ENCODE measurements at places on chromosomes 4 and X.

DNA sequence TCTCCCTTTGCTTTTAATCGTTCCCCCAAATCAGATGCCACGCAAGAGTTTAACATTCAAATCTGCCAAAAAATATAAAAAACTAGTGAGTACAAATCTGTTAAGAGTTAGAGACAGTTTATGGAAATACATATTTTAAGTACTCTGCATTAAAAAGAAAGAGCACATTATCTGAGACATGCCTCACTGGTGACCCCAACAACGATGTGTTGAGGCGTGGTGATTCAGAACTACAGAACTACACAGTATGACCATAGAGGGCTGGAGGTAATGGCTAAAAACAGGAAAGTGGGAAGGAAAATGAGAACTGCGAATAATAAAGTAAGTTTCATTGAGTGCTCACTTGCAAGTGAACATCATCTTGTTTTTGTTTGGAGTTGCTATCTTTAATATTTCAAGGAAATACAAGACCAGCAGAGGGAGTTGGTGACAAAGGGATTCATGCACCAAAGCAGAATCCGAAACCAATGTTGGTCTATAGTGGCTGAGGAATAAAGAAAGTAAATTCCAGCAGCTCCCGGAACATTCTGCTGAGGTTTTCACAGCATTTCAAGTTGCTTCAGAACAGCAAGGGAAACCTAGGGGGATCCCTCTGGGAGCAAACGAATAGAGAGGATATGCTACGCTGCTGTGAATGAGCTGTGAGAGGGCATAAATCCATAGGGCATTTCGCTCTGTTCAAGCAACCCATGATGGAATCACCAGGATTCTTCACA is 92.2 kb downstream of the DCHS2 start:
- peak; percentile 27 for DNase-seq

- no peak for DNase-seq
Observed at GRCh38 chrX:46912603-46913491, 626 bp downstream of the JADE3 start.

GRCh38 chr4:38802561-38803355 is 1.8 kb downstream of the TLR1 start:
- no peak for DNase-seq

DNA sequence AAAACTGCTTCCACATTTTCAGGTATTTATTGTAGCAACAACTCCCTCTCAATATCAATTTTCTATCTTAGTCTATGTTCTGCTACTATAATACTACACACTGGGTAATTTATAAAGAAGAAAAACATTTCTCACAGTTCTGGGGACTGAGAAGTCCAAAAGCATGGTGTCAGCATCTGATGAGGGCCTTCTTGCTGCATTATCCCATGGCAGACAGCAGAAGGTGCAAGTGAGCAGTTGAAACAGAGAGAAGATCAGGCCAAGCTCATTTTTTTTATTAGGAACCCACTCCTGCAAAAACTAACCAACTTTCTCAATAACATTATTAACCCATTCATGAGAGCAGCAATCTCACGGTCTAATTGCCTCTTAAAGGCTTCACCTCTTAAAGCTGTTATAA is 376.0 kb downstream of the RAB28 start:
- no peak for DNase-seq

- DNase-seq: no peak
Observed at GRCh38 chrX:9855561-9856283, 69.5 kb downstream of the SHROOM2 start.

- DNase-seq: no peak
Observed at GRCh38 chrX:77966361-77966760, 3.1 kb downstream of the PGAM4 start.

GRCh38 chr4:150855981-150856510 is 159.0 kb downstream of the LRBA start:
- DNase-seq: no peak

DNA sequence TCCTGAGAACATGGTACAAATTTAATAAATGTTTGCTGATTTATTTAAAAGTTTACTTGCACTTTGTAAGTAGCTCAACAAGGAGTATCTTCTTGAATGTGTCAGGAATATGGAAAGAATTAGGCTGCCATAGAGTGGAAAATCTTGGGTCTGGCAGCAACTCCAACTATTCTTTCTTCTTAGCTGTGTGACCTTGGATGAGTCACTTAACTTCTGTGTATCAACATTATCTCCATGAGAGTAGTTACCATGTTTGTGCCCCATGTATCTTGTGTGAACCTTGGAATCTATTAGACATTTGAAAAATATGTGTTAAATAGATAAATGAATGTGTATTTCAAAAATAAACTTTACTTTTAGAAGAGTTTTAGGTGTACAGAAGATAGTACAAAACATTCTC is 348.8 kb downstream of the GBA3 start:
- no peak for DNase-seq

GRCh38 chrX:13064599-13065143 is 20.3 kb upstream of the FAM9C start:
- DNase-seq: peak; percentile 82

DNA sequence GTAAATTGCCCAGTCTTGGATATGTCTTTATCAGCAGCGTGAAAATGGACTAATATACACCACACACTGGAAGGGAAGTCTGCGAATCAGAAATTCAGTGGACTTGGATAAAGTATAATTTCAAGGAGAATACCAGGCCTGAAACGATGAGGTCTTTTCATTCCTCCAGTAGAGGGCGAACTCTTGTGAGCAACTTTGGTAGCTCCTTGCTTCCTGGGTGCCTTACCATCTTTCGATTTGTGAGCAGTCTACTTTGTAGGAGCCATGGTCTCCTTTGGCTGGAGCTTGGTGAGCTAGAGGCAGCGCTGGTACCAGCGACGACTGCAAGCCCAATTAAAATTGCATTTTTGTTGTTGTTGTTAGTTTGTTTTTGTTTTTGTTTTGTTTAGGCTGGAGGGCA is 791.9 kb downstream of the FAT4 start:
- no peak for DNase-seq

DNA sequence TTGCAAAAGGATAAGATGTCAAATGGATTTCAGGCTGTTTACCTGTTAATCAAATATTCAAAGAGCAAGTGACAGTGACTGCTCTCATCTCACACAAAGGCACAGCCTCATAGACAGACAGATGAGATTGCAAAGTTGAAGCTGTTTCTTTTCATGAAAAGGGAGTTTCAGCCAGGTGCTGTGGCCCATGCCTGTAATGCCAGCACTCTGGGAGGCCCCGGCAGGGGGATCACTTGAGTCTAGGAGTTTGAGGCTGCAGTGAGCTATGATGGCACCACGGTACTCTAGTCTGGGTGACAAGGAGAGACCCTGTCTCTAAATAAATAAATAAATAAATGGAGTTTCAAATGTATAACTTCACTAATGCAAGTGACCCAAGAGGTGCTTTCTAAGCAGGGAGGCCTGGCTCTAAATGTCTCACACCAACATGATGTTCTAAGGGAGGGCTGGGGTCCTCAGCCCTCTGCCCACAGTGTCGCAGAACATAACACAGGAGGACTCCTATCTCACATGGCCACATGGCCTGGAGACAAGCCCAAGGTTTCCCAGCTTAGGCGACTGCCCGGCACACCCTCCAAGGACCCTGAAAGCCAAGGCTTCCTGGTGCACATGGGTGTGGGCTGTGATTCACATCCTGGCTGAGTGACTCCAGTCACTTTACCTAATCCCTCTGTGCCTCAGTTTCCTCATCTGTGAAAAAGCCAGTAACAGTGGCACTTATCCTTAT is 26.8 kb downstream of the PPP2R2C start:
- DNase-seq: no peak

DNA sequence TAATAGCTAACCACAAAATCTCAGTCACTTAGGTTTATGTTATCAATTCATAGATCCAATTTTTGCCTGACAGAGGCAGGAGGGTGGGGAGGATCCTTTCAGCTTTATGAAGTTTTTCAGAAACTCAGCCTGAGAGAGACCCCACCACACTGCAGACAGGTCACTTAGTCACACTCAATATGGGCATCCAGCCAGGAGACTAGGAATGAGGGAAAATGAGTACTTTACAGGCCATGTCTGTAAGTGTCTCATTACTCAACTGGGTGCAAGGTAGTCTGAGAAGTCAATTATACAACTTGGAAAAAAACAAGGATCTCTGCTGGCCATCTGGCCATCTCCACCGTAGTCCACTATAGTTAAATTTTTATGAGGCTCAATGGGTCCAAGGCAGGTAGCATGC is 365.9 kb downstream of the INPP4B start:
- DNase-seq: no peak

DNA sequence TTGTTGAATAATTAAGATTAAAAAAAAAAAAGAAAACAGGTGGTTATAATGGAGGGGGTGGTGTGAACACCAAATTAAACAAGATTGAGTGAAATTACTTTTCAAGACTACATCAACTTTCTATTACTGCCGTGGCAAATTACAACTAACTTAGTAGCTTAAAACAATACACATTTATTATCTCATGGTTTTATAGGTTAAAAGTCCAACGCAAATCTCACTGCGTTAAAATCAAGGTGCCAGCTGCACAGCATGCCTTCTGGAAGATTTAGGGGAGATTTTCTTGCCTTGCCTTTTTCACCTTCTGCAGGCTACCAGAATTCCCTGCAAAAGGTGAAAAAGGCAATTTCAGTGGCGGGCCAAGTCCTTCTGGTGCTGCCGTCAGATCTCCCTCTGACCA is 58.5 kb downstream of the ATXN3L start:
- no peak for DNase-seq

DNA sequence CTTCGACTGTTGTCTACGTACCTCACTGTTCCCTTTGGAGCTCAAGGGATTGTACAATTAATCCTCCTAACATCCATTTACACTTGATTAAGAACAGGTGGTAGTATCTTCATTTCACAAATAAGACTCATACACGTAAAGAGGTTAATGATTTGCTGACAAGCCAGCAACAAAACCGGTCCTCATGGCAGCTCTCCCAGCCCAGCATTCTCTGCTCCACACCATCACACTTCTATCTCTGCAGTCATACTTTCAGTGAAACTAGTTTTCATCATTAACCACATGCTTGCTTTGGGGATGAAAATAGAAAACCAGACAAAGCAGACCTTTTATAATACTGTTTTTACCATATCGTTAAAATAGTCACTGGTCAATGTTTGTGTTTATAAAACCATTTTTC is 28.7 kb upstream of the CASK start:
- no peak for DNase-seq

DNA sequence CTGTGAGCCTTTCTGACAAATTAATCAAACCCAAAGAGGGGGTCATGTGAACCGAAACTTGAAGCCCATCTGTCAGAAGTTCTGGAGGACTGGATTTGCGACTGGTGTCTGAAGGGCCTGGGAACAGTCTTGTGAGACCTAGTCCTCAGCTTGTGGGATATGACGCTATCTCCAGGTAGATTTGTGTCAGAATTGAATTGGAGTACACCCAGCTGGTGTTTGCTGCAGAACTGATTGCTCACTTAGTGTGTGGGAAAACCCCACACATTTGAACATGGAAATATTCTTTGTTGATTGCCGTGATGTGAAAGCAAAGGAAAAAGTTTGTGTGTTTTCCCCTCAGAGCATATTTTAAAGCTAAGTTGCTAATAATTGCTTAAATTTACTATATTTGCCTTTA is 30.3 kb upstream of the TMSB15B start:
- DNase-seq: no peak

DNA sequence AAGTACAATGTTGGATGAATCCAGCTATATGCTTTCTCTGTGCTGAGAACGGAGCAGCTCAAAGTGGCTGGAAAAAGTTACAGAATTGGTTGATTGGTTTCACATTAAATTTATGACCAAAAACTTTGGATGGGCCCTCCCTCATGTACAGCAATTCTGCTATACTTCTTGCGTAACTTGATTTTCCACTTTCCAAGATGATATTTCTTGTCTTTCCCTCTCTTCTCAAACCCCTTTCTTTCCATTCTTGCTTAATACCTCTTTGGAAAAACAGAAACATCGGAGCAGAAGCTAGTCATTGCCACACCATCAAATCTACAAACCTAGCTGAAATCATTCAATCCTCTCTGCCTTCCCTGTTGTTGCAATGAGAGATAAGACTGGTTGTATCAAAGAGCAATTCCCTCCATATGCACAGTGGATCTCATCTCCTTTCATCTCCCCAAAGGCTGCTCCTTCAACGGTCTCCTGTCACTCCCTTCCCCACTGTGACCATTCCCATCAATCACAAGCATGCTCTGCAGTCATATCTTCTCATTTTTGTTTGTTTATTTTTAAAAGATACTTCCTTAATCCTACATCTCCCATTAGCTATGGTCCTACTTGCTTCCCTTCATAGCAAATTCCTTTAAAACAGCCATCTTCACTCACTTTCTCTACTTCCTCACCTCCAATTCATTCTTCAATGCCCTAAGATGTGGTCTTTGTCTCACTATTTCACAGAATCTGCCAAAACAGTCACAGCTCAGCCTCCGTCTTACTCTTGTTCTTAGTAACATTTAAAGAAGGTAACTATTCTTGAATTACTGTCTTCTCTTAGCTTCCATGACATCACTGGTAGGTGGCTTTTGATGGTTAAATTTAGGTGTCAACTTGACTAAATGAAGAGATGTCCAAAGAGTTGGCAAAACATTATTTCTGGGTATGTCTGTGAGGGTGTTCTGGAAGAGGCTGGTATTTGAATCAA is 145.5 kb downstream of the FAM13A start:
- DNase-seq: no peak

DNA sequence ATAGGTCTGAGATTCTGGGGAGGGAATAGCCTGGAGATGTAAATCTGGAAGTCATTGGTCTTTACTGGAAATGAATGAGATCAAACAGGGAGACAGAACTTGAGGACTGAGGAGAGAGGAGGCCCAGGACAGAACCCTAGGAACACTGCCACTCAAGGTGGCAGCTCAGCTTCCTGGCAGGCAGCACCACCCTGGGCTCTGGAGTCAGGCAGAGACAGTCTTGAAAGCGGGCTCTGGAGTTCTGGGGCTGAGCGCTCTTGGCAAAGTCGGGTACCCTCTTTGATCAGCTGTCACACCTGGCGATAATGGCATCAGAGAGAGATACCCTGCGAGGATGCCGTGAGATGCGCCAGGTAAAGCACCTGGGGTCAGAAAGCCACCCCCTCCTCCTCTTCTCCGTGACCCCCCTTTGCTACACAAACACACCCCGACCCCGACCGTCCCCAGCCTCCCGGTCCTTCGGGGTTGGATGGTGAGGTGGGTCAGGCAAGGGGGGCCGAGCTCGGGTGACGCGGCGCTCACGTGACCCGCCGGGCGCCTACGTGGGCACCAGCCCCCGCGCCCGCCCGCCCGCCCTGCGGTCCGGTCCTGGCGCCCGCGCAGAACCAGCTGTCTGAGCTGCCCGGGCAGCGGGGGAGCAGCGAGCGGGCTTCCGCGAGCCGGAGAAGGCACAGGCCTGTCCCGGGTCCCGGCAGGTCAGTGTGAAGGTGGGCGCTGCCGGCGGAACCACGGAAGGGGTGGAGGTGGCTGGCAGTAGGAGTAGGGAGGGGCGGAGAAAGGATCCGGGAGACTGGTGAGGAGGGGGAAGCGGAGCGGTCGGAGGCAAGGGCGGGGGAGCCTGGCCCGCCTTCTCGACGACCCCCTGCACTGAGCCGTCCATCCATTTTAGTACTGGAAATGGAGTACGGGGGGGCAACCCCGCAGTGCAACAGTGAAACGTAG is at the start of gene TCEAL3:
Gene TCEAL3 (plus strand): TSS at position 600 of the 942 bp plus-strand sequence. CDS start 1,102 bp downstream, outside the sequence.
- DNase-seq: no peak

Data from GM04504 (cell line).